Activated naive CD4-positive, alpha-beta T cell treated with anti-CD3 and anti-CD28 coated beads, Interleukin-2, amount 10 ng/mL, durations not matched to agents 7 days and 5 days (primary cell): ENCODE measurements at places on chromosomes 2 and 18.

DNA sequence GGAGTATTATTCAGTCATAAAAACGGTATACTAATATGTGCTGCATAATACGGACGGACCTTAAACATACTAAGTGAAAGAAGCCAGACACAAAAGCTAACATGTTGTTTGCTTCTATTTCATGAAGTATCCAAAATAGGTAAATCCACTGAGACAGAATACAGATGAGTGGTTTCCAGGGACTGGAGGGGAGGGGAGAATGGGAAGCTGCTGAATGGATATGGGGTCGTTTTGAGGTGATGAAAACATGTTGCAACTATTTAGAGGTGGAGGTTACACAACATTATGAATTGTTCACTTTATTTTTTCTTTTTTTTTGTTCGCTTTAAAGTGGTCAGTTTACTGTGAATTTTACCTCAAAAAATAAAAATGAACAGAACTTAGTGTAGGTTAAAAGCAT lies 52.9 kb downstream of the RAB10 start:
- DNase-seq: no peak
- H3K27me3 ChIP-seq: no peaks in the 10 kb centered on the region
- peaks cover 19% of the 10 kb centered on the region for H3K36me3 ChIP-seq
- peaks cover 11% of the 10 kb centered on the region for H3K4me1 ChIP-seq
- H3K4me3 ChIP-seq: no peak overlapping the region

- H3K36me3 ChIP-seq: peaks cover 5% of the 10 kb centered on the region
- DNase-seq: peak; percentile 83
- peak overlapping the region; percentile 97 for H3K27ac ChIP-seq
- peak overlapping the region; percentile 87 for H3K4me3 ChIP-seq
- H3K27me3 ChIP-seq: peaks cover 19% of the 10 kb centered on the region
Observed at GRCh38 chr18:48834413-48835031, 116.2 kb downstream of the SMAD7 start.

DNA sequence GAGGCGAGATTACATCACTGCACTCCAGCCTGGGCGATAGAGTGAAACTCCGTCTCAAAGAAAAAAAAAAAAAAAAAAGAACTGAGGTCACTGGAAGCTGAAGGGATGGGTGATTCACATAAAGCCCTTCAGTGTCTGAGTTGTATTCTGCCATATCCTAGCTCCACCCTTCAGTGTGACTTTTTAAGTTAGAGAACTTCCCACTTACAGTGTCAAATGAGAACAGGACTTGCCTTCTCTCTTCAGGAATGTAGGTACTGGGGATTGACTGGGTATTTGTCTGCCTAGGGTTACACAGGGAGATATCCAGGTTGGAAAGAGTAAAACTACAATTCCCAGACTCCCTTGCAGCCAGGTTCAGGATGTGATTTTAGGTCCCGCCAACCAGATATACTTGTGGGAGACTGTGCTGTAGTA lies 37.9 kb downstream of the EHD3 start:
- no peak overlapping the region for H3K27ac ChIP-seq
- no peak overlapping the region for H3K4me3 ChIP-seq
- H3K4me1 ChIP-seq: no peaks in the 10 kb centered on the region
- no peak for DNase-seq

DNA sequence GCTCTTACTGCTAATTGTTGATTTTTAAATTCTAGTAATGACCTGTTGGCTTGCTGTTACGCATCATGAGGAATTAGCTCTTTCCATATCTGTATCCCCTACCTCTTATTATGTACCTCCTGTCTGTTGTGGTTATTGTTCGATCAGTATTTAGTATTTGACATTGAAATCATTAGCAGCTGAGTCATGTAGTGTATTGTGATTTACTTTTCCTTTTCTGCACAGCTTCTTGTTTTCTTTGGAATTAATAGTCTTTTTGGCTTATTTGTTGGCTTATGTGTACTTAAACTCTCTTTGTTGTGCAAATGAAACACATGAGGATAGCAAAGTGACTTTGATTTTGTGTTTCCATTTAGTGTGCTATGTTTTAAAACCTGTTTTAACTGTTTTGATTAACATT lies 4.3 kb downstream of the EPB41L5 start:
- H3K36me3 ChIP-seq: peaks cover 2% of the 10 kb centered on the region
- H3K4me3 ChIP-seq: no peak overlapping the region
- H3K27me3 ChIP-seq: peaks cover 8% of the 10 kb centered on the region
- no peak overlapping the region for H3K27ac ChIP-seq
- DNase-seq: no peak

DNA sequence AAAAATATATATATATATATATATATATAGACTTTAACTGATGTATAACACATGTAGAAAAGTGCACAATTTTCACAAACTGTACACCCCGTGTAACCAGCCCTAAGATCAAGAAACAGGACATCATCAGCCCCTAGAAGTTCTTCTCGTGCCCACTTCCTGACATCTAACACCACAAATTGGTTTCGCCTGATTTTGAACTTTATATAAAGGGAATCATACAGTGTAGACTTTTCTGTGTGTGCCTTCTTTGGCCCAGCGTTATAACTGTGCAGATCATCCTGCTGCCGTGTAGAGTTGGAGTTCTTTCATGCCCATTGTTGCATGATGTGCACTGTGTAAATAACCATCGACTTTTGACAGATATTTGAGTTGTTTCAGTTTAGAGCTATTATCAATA lies 41.0 kb downstream of the SMAD7 start:
- peak; percentile 37 for DNase-seq
- H3K4me1 ChIP-seq: peaks cover 33% of the 10 kb centered on the region
- peak overlapping the region; percentile 15 for H3K27ac ChIP-seq
- no peak overlapping the region for H3K4me3 ChIP-seq
- H3K36me3 ChIP-seq: peaks cover 3% of the 10 kb centered on the region
- peaks cover 51% of the 10 kb centered on the region for H3K27me3 ChIP-seq

GRCh38 chr2:190789074-190790004 lies 91.3 kb upstream of the GLS start:
- H3K27me3 ChIP-seq: peaks cover 3% of the 10 kb centered on the region
- no peak overlapping the region for H3K4me3 ChIP-seq
- peaks cover 12% of the 10 kb centered on the region for H3K4me1 ChIP-seq
- DNase-seq: no peak

DNA sequence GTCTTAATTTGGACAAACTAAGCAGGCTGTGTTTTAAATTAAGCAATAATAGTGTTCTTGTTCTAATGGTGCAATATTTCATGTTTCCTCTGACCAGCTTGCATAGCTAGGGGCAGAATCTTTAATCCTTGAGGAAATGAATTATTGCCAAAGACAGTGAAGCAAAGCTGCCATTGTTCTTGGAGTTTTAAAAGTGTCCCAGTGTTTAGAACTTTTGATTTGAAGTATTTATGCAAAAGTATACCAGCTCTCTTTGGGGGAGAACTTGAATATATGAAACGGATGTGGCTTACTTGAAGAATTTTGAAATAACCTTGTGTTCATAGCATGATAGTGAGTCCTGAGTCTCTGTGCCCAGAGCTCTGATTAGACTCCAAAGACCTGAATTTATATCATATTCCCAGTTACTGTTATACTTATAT lies 33.4 kb downstream of the ITGA6 start:
- H3K4me3 ChIP-seq: peak overlapping the region; percentile 79
- H3K27ac ChIP-seq: peak overlapping the region; percentile 26
- H3K27me3 ChIP-seq: no peaks in the 10 kb centered on the region
- peaks cover 30% of the 10 kb centered on the region for H3K36me3 ChIP-seq
- peaks cover 84% of the 10 kb centered on the region for H3K4me1 ChIP-seq

DNA sequence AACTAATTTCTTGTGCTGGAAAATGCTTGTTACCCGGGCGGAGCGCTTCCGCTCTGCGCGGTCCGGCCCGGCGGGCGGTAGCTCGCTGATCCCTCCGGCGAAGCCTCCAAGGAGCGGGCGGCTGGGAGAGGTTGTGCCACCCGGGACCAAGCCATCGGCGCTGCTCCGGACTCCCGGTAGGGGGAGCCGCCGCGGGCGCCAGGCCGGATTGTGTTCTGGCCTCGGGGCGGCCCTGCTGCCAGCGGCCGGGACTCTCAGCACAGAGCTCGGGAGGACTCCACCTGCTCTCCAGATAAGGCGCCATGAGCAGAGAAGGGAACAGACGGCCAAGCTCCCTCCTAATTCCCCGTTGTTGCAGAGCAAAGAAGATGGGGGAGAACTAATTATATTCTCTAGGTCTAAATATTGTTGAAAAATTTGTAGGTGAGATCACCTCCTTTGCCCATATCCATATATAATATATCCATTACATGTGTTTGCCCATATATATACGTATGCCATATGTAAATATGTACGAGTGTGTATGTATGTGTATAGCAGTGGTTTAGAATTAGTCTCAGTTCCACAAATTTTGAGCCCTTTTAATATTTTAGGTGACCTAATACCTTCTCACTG lies 13.8 kb upstream of the SATB2 start:
- peaks cover 2% of the 10 kb centered on the region for H3K36me3 ChIP-seq
- H3K27me3 ChIP-seq: peaks cover 84% of the 10 kb centered on the region
- H3K4me3 ChIP-seq: no peak overlapping the region
- DNase-seq: no peak

GRCh38 chr2:2808551-2809058 lies 477.5 kb upstream of the MYT1L start:
- no peak overlapping the region for H3K27ac ChIP-seq
- H3K36me3 ChIP-seq: no peaks in the 10 kb centered on the region
- H3K27me3 ChIP-seq: peaks cover 3% of the 10 kb centered on the region
- H3K4me1 ChIP-seq: no peaks in the 10 kb centered on the region
- H3K4me3 ChIP-seq: no peak overlapping the region
